Hematopoietic multipotent progenitor cell treated with erythropoietin and hydrocortisone succinate and interleukin-3 and kit ligand, for 6 days (in vitro differentiated cells): ENCODE measurements at places on chromosomes 13 and 19.

DNA sequence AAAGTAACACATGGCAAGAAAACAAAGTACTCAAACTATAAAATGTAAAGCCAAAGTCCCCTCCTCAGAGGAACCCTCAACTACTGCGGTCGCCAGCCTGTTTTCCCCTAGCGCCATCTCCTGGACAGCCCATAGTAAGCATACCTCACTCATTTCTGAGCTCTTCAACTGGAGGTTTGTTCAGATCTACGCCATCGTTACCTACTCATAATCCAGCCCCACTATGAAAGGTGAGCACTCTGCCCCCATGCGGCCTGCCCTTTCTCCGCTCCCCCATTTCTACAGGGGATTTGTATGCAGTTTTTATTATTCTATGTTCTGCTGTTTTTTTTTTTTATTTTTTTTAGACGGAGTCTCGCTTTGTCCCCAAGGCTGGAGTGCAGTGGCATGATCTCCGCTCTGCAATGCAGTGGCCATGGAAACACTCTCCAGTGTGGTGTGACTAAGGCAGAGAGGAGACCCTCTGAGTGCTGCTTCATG lies 26.2 kb downstream of the OPA3 start:
- peak; percentile 90 for DNase-seq

- DNase-seq, result peak; percentile 95
Measured at GRCh38 chr13:26186118-26186870, 35.8 kb downstream of the RNF6 start.

GRCh38 chr13:29936956-29937355 lies 86.5 kb upstream of the UBL3 start:
- no peak for DNase-seq

DNA sequence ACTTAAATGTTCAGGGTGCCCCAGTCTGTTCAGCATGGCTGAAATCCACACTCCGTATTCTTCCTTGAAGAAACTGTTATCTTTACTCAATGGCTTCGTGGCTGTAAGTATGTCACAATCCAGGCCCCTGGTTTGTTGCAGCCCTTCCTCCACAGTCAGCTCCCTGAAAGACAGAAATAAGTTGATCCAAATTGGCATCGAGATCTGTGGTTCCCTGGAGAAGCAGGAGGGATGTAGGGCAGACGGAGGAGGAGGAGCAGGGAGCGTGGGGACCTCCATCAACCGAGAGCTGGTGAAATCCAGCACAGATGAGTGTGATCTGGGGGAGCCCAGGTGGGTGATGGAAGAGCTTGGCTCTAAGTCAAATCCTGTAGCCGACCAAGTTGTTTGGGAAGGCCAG lies 304 bp downstream of the TSPAN16 start:
- peak; percentile 50 for DNase-seq

DNA sequence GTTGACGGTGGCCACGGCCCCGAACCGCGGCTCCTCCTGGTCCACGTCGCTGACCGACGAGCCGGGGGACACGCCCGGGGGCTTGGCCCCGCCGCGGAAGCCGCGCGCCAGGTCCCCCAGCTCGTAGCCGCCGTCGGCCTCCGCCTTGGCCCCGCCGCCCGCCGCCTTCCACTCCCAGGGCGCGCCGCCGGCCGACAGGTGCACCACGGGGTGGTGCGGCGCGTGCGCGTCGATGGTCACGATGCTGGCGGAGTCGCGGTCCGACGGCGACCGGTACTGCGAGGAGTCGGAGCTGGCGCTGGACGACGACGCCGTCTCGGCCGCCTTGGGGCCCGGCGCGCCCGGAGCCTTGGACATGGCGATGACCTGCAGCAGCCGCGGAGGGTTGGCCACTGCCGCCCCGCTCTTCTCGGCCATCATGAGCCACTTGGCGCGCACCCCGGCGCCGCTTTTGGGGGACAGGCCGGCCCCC lies 9.0 kb downstream of the PLPPR3 start:
- DNase-seq, result no peak

GRCh38 chr13:112968380-112968909 lies 569 bp upstream of the MCF2L start:
- peak; percentile 21 for DNase-seq

DNA sequence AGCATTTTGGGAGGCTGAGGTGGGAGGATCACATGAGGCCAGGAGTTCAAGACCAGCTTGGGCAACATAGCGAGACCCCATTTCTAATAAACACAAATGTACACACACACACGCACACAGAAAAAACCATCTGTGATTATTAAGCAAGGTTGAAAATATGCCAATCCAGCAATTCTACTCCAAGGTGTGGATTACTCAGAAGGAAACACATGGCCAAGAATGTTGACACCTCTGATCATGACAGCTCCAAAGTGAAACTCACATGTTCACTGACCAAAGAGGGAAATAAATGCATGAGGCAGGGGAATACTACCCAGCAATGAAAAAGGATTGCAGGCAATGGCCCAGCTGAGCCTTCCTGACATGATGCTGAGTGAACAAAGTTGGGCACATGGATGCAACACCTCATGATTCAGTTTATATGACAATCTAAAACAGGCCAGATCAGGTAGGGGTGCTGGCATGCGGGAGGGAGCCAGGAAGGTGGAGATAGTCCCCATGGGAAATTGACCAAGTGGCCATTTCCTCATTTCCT lies 4.4 kb downstream of the DOCK6 start:
- no peak for DNase-seq

GRCh38 chr19:5193192-5193591 lies 147.4 kb downstream of the PTPRS start:
- DNase-seq, result no peak

- DNase-seq, result no peak
Measured at GRCh38 chr13:40758811-40759210, 12.2 kb downstream of the MRPS31 start.

- DNase-seq, result no peak
Measured at GRCh38 chr13:103833294-103833852, 767.2 kb upstream of the SLC10A2 start.

GRCh38 chr13:113488283-113488682 lies 2.2 kb downstream of the DCUN1D2 start:
- DNase-seq, result peak; percentile 13

DNA sequence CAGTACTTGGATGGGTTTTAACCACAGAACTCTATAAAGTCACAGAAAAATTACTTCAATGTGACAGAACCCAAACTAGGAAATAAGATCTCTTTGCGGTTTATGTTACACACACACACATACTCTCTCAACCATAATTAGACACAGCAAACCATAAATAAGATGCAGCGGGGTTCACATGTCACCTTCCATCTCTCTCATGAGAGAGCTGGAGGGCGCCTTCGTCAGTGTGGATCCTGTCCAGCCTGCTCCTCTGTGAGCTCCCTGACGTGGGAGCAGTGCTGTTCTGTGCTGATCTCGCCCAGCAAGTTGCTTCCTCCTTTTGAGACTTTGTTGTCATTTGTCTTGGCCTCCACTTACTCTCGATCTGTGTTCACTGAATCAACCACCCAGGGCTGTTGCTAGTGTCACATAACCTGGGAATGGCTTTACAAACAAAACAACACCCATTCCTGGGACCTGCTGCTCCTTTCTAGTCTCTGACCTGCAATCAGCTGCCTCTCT lies 204.9 kb upstream of the KL start:
- DNase-seq, result peak; percentile 47

- peak; percentile 74 for DNase-seq
Measured at GRCh38 chr19:982567-983170, 1.5 kb upstream of the WDR18 start.

GRCh38 chr19:13835791-13836723 lies 40.8 kb downstream of the ZSWIM4 start:
- DNase-seq, result peak; percentile 90

GRCh38 chr13:47317356-47317755 lies 420.5 kb upstream of the HTR2A start:
- DNase-seq, result no peak

- peak; percentile 7 for DNase-seq
Measured at GRCh38 chr19:54023191-54023590, 31.8 kb downstream of the CACNG6 start.

DNA sequence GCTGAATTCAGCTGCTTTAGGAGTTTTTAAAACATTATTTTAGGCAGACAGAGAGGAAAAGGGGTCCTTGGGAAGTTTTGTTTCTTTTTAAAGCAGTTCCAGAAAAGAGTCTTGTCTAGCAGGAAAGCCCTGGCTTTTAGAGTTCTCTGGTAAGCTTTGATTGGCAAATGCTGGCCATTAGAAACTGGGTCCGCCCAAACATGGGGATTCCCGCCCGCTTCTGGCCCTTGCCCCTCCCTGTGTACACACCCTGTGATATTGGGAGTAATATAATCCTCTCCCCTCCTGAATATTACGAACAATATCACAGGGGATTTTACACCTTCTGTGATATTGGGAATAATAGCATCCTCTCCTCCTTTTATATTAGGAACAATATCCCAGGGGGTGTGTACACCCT lies 58.9 kb downstream of the ERICH4 start:
- no peak for DNase-seq

GRCh38 chr19:54247106-54247930 lies 4.7 kb upstream of the LILRA6 start:
- no peak for DNase-seq

DNA sequence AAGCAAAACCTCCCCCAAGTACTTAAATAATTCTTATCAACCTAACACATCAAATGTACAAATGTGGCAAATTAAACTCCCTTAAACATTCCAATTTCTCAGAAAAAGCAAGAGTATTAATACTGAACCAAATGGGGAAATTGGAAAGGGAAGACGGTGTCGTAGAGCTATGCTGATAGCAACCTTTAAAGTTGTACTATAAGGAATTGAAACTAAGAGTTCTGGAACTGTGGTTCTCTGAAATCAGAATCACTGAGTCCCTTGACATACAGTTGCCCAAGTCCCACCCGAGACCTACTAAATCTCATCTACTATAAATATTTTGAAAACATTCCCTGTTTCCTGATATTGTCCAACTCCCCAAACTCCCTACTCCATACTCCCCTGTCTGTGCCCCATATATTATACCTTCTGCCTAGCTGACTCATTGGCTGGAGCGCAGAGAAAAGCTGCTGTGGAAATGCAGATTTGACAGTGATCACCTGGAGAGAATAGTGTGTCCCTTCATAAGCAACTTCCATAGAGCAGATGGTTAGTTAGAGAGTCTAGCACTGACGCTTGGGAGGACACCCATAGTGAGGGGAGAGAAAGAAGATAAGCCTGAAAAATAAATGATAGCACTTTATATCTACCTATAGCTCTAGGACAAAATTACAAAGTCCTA lies 51.4 kb upstream of the ITM2B start:
- no peak for DNase-seq

GRCh38 chr19:4557144-4557970 lies 2.1 kb downstream of the SEMA6B start:
- peak; percentile 45 for DNase-seq

DNA sequence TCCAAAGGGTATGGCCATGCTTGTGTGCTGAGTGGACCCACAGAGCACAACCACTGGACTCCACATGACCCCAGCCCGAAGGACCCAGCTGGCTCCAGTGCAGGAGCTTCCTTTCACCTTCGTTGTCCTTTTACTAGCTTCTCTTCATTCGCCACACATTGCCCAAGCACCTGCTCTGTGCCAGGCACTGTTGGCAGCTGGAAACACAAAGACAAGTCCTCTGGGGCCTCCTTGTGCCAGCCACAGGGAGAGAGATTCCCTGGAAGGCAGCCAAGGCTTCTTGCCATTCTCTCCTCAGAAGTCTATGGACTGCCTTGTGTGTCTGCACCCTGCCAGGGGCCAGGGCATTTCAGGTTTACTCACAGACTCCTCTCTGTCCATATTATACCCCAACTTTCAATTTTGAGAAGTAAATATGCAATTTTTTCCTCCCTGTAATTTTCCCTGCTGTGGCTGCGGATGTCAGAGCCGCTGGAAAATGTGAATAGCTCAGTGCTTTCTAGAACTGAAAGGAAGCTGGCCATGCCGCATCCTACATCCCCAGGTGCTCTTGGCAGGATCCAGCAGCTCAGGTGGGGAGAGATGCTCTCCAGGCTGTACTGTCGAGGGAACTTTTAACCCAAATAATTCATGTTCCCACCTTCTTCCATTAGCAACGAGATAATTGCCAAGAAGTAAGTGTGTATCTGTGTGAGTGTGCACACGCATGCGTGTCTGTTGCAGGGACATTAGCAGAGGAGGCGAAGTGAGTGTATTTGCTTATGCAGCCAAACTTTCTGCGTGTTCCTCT lies 57.2 kb downstream of the CHST8 start:
- no peak for DNase-seq

- DNase-seq, result no peak
Measured at GRCh38 chr13:45149964-45150363, 29.7 kb downstream of the GTF2F2 start.

DNA sequence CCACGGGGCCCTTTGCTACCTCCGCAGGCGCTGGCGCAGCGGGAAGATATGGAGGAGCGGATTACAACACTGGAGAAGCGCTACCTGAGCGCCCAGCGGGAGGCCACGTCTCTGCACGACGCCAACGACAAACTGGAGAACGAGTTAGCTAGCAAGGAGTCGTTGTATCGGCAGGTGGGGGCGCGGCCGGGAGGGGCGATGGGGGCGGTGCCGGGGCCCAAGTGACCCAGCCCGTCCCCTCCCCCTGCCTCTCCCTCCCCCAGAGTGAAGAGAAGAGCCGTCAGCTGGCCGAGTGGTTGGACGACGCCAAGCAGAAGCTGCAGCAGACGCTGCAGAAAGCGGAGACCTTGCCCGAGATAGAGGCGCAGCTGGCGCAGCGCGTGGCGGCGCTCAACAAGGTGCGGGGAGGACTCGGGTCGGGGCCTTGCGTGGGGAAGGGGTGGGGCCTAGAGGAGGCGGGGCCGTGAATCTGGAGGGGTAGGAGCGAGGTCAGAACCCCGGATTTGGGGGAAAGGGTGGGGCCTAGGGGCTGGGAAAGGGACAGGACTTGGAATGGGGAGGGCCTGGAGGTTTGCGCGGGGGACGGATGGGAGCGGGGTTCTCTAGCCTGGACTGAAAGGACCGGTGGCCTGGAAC lies 13.7 kb downstream of the PPFIA3 start:
- peak; percentile 52 for DNase-seq

GRCh38 chr13:48769107-48769704 lies 115.5 kb downstream of the CYSLTR2 start:
- peak; percentile 95 for DNase-seq

- DNase-seq, result no peak
Measured at GRCh38 chr13:49958321-49958720, 22.2 kb upstream of the SPRYD7 start.
